ENCODE measurements at places on chromosomes 2 and 18.

GRCh38 chr2:237405006-237405559, 8.9 kb downstream of the COL6A3 start:
- DNase-seq: no peak

DNA sequence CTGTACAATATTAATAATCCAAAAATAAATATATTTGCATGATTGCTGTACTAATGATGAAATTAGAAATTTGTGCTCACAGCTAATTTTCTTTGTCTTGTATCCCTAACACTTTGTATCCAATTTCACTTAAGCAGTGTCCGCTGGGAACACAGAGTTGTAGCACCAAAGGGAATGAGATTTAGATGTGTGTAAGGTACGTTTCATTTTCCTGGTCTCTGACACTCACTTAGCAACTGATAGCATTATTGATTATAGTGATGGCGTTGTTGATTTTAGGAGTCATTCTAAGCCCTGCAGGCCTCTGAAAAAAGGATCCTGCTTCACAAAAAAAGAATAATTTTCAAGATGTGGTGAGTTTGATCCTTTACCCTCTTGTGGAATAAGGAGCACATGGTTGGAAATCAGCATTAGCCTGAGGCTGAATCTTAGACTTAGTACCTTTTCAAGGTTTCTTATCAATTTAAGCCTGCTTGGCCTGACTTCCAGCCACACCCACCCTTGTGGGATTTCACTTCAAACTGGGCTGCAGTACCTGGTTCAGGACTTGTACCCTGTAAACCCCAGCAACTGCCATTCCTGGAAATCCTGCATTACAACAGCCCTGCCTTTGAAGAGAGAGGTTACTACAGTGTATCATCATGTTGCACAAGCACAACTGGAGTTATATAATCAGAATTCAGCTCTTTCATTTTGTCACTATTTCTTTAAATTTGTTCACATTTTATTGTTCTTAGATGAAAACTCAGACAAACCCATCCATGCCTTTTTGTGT, 116.2 kb downstream of the RND3 start:
- no peak for DNase-seq

DNA sequence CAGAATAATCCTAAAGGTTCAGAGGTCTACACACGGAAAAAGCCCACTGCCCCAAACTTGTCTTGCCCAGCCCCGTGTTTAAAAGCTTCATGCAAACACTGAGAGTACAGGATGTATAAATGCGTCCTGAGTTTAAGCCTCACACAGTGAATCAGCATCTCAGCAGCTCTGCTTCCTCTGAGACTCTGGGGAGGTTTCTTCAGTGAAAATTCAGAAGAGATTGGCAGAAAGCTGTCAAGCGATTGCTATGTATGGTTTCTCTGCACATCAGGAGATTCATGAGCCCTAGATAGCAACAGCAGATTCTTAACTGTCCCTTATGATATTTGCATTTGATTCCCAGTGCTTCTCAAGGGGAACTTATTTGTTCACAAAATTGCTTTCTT, 27.1 kb downstream of the CRACDL start:
- DNase-seq: no peak

- DNase-seq: peak; percentile 11
These were observed 56.9 kb downstream of the ITGA6 start for GRCh38 chr2:172484253-172484652.

GRCh38 chr2:159285433-159285832, 1.1 kb downstream of the WDSUB1 start:
- DNase-seq: no peak

- DNase-seq: no peak
These were observed 26.1 kb upstream of the SEMA4C start for GRCh38 chr2:96895746-96896651.

DNA sequence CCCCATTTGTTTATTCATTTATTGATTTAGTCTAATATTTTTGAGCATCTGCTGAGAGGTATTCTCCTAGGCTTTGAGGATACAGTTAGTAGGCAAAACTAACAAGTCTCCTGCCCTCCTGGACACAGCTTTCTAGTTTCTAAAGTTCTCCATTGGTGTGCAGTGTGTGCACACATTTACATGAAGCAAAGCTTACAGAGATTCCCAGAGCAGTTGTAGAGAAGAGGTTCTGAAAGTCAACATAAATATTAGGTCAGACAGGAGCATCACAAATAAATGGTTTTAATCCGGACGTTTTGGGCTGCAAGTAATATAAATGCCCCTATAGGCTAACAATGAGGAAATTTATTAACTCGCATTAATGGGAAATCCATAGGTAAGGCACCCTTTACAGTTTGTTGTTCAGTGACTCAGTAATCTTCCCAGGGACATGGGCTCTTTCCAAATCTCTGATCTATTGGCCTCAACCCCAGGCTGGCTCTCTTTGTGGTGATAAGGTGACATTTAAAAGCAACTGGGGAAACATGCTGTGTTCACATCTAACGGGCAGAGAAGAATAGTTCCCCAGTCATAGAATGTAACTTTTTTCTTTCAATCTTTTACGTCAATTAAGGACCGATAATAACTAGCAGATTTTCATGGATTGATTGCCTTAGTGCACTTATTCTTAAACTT, 407.2 kb downstream of the PTPRM start:
- DNase-seq: no peak

DNA sequence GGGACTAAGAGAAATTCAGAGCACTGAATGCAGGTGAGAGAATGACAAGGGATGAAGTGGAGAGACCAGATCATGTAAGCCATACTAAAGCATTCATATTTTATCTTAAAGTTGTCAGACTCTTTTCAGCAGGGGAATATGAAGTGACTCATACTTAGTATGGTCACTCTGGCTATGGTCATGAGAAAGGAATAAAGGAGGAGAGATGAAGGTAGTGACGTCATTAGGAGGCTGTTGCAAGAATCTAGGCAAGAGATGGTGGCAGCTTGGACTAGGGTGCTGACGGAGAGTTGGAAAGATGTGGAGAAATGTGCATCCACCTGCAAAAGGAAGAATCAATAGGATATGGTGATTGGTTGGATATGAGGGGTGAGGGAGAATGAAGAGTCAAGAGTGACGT, 203.2 kb upstream of the ACVR2A start:
- DNase-seq: no peak

GRCh38 chr2:224973112-224974016, 68.9 kb downstream of the DOCK10 start:
- peak; percentile 4 for DNase-seq

DNA sequence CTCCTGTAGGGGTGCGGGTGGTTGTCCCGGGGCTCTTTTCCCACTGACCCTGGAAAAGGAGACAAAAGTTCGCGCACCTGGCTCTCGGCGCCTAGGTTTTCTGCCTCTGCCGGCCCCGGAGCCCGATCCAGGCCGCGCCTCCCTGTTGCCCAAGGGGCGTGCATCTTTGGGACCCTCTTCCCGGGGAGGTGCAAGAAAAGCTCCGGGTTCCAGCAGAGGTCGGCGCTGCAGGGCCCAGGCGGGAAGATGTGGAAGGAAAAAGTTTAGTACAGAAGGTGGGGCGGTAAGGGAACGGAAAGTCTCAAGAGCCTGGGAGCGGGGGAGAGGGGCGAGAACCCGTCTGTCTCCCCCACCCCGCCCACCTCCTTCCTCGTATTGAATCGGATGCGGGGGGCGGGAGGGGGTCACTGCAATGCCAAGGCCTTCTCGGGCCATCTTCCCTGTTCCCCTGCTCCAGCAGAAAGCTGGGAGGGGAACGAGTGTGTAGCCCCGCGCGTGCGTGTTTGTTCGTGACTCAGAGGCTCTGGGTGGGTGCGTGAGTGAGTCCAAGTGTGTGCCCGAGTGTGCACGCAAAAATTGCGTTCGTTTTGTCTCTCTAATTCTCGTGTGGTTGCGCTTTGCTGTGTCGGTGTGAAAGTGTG, 6.3 kb upstream of the EN1 start:
- peak; percentile 2 for DNase-seq

DNA sequence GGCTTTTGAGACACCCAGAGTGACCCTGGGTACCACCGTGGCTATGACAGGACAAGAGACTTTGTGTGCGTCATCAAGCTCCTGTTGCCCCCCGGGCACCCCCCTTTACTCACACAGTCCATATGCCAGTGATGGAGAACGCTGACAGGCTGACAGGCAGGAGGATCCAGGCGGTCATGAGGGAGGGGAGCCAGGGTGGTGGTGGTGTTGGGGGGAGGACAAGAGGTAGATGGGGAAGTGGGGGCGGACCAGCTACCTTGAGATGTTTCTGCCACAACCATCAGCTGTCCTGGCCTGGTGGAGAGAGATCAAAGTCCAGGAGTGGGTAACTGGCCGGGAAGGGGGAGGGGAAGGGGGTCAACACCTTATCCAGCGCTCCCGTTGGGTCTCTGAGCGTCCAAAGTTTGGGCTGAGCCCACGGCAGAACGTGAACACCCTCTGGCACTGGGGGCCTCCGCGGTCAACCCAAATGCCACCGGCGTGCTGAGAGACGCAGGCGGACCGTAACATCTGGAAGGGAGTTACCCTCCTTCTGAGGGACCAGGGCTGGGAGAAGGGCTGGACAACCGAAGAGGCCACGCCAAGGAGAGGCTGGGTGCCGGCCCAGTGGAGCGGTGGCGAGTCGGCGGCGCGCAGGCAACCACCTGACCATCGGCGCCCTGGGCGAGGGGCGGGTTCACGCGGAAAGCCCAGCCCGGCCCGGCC, 575 bp downstream of the TMEM150A start:
- no peak for DNase-seq

DNA sequence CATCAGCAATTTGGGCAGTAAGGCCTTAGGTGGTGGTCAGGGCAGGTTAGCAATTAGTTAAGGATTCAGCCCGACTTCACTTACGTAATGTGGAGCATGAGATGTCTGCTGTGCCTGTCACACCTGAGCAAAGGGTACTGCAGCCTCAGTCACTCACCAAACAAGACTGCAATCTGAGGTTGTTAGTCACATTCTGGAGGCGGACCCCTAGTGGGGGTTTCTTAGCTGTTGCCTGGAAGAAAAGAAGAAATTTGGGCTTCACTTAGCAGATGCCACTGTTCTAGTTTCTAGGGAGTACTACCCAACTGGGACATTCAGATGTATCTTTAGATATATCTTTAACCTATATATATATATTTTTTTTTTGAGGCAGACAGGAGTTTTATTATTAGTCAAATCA, 529.9 kb downstream of the SLC4A3 start:
- DNase-seq: no peak

DNA sequence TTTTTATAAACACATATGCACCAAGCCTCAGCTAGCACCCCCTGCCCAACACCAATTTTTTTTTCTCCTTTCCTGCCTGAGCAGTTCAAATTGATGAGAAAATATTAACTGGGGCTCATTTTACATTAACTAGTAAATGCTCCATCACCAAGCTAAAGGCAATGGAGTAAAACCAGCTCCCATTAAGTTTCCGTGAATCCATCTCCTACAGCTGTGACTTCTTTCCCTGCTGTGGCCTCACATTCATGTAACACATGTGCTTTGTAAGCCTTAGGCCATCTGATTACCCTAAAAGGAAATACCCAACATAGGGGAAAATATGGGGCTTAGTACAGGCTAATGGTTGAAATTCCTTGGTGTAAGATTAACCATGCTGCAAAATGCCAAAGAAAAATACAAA, 60.8 kb downstream of the DNER start:
- DNase-seq: no peak

DNA sequence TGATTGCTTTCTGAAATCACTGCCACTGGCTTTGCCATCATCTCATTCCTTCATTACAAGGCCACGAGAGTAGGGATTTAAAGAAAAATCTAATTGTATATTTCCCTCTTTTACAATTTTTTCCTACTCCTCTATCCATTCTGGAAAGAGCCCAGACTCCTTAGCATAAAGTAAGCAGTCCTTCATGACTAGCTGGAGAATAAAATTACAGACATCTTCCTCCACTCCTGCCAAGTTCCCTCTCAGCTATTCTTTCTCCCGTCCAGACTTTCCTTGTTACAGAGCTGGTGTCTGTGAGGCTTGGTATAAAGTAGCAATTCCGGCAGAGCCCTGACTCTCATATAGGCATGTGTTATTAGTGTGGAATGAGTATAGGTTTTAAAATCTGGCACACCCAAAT, 806.8 kb downstream of the PLCL1 start:
- no peak for DNase-seq

GRCh38 chr18:7604361-7604760, 37.2 kb downstream of the PTPRM start:
- DNase-seq: no peak

DNA sequence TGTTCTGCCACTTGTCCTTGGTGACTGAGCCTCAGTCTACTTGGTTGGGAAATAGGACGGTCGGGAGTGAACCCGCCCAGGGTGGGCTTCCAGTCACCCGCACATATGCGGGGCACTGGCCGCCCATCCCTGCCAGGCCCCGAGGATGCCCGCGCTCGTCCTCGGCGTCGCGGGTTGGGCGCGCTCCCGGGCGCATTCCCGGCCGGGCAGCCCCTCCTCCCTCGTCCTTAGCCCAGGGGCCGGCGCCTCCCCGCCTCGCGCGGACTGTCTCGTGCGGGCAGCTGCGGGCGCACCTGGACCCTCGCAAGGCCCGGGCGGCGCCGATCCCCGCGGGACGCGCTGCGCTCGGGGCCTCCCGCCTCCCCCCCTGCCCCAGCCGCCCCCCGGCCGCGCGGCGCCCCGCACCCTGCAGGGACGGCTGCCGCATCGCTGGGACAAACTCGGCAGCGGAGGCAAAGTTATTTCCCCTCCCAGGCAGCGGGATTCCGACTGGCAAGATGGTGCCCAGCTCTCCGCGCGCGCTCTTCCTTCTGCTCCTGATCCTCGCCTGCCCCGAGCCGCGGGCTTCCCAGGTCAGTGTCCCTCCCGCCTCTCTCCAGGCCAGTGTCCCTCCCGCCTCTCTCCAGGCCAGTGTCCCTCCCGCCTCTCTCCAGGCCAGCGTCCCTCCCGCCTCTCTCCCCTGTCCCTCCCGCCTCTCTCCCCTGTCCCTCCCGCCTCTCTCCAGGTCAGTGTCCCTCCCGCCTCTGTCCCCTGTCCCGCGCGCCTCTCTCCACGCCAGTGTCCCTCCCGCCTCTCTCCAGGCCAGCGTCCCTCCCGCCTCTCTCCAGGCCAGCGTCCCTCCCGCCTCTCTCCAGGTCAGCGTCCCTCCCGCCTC, at the start of gene FBLN7:
Gene FBLN7, plus strand, starts transcription at position 227 of the 874 bp plus-strand sequence. Its CDS starts 271 bp downstream, at position 498.
- no peak for DNase-seq

All from MV-4-11 (cell line).